NCI-H1105 treated with DMSO at 0.1 percent for 48 hours (cell line): ENCODE measurements at places on chromosomes 1 and 21.

DNA sequence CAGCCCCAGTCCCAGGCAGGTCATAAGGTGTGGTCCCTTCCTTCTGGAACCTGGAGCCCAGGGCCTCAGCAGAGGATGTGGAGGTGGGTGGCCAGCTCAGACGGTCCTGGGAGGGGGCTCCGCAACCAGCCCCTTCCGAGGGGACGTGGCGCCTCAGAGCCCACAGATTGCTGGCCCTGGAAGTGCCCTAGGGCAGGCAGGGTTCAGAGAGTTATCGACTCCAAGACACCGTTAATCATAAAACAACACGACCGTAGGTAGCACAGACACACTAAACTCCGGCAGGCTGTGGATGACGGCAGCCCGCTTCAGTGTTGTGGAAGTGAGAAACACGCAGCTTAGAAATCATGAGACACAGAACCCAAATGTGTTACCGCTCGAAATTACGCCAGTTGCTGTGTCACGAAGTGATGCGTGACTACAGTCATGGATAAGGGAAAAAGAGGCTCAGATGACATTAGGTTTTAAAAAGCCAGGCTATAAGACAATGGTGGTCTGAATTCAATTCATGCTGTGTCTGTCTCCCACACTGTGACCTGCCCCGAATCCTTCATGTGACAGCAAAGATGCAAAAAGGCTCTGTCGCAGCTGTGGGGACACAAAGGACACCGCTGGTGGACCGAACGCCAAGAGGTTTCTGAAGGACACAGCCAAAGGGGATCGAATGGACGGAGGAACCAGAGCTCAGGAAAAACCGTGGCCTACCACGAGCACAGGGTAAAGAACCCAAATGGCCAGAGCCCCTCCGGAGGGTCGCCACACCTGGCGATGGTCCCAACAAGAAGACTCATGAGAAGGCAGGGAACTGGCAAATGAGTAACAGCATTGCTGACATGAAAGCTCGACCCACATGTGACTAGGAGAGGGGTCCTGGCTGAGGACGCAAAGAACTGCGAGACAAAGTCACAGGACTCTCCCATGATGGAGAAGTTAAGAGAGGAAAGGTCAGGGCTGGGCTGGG is 1.7 kb upstream of the SUMO3 start:
- no peak for DNase-seq

DNA sequence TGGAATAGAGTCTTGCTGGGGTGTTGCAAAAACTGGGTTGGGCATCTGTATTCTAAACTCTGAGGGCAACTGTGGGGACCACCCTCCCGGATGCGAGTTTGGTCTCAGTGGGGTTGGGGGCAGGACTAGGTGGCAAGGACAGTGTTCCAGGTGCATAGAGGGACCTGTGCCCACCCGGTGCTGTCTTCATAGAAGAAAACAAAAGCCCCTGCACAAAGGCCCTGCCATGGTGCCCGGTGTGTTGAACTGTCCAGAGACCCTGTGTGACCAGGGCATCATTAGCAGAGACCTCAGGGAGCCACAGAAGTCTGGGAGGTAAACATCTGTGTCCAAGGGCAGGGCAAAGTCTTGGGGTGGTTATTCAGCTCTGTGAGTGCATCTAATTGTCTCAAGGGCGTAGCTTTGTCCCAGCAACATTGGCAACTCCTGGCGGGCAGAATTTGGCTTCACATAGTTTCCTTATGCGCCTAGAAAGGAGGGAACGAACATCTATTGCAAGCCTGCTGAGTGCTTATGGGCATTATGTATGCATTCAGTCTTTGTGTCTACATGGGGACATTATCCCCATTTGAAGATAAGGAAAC is 72.2 kb upstream of the IFFO2 start:
- no peak for DNase-seq

- no peak for DNase-seq
Observed at GRCh38 chr1:236066828-236067386, 2.0 kb upstream of the NID1 start.

DNA sequence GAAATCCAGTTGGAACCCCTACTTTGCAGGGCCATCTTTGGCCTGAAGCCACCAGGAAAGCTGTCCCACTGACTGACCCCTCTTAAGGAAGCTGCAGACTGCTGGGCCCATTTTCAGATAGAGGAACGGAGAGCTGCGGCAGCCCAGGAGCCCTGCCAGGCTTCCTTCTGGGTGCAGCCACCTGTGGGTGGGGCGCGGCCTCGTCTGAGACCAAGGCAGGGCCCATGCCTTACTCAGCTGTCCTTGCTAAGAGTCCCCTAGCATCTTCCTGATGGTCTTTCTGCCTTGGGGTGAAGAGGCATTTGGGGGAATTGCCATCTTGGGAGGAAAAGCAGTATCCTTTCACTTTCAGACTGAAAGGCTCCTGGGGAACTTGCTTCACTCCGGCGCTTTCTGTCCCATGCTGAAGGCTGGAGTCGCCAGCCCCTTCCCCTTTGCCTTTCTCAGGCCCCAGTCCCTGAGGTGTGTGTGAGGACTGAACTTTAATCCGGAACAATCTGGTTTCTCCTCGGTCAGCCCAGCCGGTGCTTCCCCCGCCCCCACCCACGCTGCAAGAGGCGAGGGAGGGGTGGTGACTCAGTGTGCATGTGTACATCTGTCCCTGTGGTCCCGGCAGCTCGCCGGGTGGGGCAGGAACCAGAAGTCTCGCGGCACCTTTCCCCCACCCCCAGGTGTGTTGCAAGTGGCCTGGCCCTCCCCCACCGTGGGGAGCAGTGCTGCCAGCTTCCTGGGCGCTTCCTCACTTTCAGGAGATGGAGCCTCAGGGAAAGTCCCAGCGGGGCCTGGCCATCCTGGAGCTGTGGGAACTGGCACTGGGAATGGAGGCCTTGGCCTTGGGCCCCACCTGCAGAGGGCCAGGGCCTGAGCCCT is 5.1 kb downstream of the ZC3H12A start:
- no peak for DNase-seq

DNA sequence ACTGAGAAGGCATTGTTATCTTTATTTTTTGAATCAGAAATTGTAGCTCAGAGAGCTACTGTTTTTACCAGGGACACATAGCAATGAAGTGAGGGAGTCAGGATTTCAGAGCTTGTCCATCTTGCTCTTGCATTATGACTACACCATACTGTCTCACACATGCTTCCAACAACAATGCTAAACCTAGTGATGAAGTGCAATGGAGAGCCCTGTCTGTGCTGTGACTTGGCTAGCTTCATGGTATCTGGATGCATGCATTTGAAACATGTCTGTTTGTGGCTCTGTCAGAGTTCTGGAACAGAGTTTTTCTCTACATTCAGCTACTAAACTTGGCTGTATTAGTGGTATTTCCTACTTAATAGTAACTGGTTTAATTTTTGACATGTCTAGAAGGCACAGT is 7.0 kb downstream of the PLPPR4 start:
- DNase-seq, result no peak

DNA sequence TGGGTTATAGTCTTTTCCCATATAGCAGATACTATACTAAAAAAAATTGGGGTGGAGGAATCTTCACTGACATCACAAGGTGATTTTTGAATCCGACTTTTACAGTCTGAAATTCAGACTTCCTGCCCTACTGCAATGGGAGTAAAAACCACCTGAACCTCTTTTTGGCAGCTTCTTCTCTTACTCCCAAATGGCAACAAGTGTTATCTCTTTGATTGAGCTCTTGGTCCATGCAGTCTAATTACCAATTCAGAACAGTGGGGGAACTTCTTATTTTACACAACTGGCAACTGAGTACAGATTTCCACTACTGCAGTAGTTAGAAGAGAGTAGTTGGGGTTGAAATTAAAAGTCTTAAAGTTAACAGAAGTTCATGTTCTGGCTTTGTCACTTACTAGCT is 62.3 kb downstream of the MACF1 start:
- DNase-seq, result no peak
